ENCODE measurements at places on chromosomes 4 and X. TPM values are rescaled to one million over a fixed set of nuclear protein-coding genes. Genes with fewer than 3 reads are reported as not detected.

TRO gene
- total RNA-seq: 7.7 TPM

DNA sequence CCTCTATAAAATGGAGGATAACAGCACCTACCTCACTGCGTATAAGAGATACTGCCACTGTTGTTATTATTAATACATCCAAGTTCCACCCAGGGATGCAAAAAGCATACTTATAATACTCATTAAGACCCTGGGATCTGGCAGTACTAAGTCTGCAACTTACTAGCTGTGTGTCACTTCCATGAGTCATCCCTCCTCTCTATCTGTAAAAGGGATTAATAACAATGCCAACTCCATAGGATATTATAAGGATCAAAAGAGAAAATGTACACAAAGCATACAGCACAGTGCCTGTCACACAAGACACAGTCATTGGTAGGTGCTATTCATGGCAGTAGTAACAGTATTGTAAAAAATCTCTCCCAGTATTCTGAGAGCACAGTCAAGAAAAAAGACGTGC is 216.7 kb downstream of the HS6ST2 start:
- DNase-seq: no peak

DNA sequence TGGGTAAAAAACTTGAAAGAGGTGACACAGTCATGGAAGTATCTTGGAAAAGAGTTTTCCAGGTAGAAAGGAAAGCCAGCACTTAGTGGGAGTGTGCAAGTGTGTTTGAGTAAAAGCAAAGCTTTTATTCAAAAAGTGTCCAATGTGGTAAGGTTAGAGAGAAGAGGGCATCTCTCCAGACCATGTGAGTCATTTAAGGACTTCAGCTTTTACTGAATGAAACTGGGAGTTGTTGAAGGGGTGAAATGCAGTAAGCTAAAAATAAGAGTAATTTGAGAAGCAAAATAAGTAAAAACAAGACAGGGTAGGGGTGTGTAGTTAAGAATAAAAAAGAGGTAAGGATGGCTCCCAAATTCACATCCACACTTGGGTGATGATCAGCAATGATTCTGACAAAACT is 238.9 kb downstream of the SLC7A11 start:
- no peak for DNase-seq

DNA sequence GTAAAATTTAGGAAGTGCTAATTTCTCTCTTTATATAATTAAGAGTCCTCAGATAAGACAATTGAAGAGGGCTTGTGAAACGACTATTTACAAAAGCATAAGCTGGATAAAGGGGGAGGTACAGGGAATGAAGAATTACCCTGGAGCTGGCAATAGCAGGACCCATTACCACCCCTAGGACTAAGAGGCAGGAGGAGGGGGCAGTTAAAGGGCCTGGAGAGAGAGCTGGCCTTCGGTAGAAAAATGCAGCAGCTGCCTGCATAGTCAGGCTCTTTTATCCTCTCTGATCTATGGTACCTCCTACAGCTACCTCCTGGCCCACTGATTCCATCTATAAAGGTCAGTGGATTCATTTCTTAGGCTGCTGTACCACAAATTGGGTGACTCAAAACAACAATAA is 57.7 kb upstream of the TRPC3 start:
- no peak for DNase-seq

DNA sequence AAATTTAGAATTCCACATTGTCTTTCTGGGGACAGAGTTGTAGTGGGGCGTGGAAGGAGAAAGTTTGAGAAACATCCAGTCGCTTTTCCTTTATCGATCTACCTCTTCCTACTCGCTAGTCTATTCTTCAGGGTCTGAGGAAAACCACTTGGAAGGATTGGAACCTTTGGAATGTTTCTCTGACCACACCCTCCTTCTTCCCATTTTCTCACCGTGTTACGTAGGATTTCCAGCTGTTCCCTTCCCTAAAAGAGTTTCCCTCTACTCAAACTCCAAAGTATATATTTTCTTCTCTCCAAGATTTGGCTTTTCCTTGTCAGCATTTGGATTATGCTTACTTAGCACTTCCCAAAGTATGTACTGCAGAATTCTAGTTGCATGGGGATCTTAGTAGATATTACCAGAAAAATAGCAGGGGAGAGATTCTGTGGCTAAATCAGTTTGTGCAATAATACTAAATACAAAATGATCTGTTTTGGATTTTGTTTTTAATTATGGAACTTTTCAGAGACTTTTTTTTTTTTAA is 4.9 kb downstream of the ENPEP start:
- DNase-seq: no peak

COX7B gene
- total RNA-seq: 335 TPM

ZCCHC4 gene
- 9.7 TPM for total RNA-seq

- DNase-seq: no peak
These were observed 692.8 kb upstream of the TENM3 start for GRCh38 chr4:181550381-181550780.

DNA sequence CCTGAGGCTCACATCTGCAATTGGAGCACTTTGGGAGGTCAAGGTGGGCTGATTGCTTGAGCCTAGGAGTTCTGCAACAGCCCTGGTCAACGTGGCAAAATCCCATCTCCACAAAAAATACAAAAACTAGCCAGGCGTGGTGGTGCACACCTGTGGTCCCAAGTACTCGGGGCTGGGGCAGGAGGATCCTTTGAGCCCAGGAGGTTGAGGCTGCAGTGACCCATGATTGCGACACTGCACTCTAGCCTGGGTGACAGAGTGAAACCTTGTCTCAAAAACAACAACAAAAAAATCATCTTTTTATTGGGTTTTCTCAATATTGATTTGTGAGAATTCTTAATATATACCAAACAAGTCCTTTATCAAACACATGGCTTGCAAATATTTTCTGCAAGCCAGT is 64.9 kb downstream of the ANKRD17 start:
- DNase-seq: no peak

- DNase-seq: no peak
These were observed 32.9 kb downstream of the SETD7 start for GRCh38 chr4:139523076-139523475.

DNA sequence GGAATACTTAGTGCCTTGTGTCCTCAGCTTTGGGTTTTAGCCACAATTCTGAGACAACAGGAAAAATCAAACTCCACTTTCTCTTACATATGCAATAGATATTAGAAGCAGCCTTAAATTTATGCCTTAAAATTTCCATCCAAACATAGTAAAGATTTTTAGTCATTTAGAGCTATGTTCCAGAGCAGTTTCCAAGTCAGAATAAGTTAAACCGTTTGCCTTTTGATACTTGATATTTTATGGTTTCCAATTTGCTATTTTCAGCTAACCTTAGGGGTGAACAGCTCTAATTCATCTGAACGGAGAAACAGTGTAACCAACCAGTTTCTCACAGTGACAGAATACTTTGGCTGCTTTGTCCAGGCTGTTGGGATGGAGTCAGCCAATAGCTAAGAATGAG is 125.8 kb upstream of the RXFP1 start:
- DNase-seq: no peak

Measured in posterior vena cava (tissue), 2 donors.